ENCODE measurements at places on chromosomes 3 and 15. TPM values are rescaled to one million over a fixed set of nuclear protein-coding genes. Genes with fewer than 3 reads are reported as not detected.

The MINAR1 gene
- 0.34 TPM for total RNA-seq

The ZNF80 gene
- total RNA-seq = not detected

The NEK10 gene
- 2.3 TPM for total RNA-seq

The PROS1 gene
- 19.1 TPM for total RNA-seq

The ADAMTS17 gene
- 1.0 TPM for total RNA-seq

The CAMK2N2 gene
- total RNA-seq = under 0.01 TPM

The STAC gene
- total RNA-seq = 1.7 TPM

The SMAD3 gene
- 49.5 TPM for total RNA-seq

The TGM5 gene
- 1.5 TPM for total RNA-seq

The GRM7 gene
- not detected for total RNA-seq

The GABRR3 gene
- total RNA-seq = not detected

The CD200R1 gene
- total RNA-seq = 0.07 TPM

The RTP4 gene
- under 0.01 TPM for total RNA-seq

All from nasal cavity respiratory epithelium epithelial cell of viscerocranial mucosa (primary cell).